CD4-positive, alpha-beta T cell treated with Interleukin-2 at 100 ng/mL for 4 hours (primary cell): ENCODE measurements at places on chromosomes 5 and 9.

- DNase-seq = no peak
These were observed 19.7 kb upstream of the GDA start for GRCh38 chr9:72129271-72130156.

DNA sequence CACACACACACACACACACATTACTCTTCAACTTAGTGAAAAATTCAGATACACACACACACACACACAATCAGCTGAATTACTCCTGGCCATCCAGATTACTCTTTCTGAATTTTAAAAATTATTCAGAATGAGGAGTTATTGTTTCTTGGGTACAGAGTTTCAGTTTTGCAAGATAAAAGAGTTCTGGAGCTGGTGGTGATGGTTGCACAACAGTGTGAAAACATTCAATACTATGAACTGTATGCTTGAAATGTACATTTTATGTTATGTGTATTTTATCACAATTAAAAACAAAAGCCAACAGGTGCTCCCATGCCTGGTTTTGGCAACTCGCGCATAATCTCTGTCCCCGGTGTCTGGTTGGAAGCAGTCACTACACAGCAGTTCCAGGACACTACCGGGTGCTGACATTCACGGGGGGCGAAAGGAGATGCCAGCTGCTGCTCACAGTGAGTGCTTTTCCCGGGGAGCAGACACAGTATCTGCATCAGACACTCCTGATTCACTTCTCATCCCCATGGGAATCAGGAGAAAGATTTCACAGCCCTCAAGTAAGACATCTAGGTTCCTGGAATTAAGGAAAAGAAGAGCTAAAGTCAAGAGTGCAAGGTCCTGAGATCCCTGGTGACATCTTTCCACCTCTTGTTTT, 55.7 kb downstream of the LHFPL2 start:
- no peak for DNase-seq

DNA sequence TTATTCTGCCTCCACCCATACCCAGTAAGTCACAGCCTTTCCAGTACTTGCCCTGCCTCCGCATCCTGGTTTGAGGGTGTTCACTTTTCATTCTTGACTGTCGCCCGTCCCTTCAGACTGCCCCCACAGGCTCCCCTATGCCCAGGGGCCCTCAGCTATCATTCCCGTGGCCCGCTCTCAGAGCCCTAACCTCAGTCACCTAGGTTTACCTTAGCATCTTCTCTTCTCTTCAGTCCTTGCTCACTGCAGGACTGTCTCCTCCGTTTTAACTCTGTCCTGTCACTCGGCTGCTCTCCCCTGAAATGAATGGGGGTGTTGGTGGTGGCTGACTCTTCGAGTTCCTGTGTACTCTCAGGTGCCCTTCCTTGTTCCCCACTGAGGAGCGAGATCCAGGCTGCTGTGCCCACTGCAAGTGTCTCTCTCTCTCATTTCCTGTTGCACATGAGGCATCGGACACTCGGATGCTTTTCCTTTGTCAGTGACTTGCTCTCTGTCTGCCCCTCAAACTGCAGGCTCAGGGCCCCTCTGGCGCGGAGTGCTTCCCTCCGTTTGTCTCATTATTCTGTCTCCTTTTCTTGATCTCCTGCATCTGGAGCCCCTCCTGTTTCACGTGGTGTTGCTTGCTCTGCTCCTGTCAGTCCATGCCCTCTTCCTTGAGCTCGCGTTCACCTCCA, 89.8 kb downstream of the CACNA1B start:
- DNase-seq = no peak

DNA sequence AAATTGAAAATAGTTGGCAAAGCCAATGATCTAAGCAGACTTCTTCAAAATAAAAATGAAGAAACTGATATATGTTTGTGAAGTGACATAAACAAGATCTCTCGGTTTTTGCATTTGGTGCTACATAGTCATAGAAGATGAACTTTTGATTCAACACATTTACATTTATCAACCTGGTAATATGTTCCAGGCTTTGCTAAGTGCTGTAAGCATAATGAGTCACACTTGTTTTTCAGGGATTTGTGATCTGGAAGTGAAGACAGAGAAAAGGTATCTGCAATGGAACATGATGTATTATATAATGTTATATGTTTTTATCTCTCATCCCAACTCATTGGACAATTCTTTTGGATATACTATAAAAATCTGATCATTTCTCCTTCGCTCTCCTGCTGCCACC, 801.4 kb downstream of the BRINP1 start:
- no peak for DNase-seq

GRCh38 chr5:40828021-40828631, 6.9 kb downstream of the RPL37 start:
- DNase-seq = no peak

GRCh38 chr9:101706261-101706798, 32.1 kb downstream of the GRIN3A start:
- no peak for DNase-seq

- no peak for DNase-seq
These were observed 14.2 kb downstream of the RIC1 start for GRCh38 chr9:5643005-5643624.

- no peak for DNase-seq
These were observed 465.7 kb downstream of the DIRAS2 start for GRCh38 chr9:90176901-90177300.

DNA sequence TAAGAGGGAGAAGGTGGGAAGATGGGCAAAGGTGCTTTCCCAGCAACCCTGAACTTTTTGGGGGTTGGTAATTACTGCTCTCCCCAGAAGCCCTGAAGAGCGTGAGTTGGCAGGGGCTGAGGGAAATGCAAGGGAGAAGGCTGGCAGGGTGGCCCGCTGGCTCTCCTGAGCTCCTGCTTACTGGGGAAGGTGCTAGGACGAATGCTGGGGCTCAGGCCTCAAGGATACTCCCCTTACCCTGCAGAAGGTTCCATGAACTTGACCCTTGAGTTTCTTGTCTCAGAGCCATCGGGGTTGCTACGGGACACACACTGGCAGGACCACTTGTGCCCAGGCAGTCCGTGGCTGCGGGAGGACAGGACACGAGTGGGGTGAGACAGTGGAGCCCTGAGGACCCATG, 1.2 kb downstream of the FAM163B start:
- no peak for DNase-seq

DNA sequence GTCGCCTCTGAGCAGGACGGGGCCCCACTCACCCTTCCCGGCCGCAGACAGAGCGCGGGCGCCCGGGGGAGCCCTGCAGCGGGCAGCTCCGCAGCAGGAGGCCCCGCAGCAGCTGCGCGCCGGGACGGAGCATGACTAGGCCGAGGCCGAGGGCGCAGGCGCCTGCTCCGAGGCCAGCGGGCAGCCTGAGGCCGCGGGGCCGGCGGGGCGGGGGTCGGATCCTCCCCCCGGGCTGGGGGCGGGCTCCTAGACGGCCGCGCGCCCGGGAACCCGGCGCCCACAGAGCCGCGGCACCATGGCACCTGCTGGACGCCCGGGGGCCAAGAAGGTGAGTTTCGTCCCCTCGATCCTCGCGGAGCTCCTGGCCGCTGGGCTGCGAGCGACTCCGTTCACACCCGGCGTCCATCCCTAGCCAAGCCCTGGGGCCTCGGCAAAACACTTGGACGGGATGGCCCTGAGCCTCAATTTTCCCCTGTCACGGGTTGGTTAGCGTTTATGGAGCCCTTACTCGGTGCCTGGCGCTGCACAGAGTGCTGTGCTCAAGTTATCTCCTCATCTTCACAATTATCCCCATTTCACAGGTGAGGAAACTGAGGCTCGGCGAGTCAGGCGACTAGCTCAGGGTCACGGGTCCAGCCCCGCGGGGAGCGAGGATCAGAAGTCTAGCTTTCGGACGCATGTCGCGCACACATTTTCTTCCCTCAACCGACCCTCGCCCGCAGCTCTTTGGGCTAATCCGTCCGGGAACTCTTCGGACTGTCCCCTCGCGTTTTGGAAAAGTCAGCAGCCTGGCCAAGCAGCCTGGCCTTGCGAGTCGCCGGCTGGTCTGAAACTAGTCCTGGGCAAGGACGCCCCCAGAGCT, at the start of the genes BHMT2 and DMGDH:
Gene BHMT2, plus strand, starts transcription at position 280 of the 862 bp plus-strand sequence. Its CDS starts 16 bp downstream, at position 296.
Gene DMGDH, minus strand, starts transcription at position 187 of the 862 bp plus-strand sequence. Its CDS starts 54 bp downstream, at position 133.
- no peak for DNase-seq

DNA sequence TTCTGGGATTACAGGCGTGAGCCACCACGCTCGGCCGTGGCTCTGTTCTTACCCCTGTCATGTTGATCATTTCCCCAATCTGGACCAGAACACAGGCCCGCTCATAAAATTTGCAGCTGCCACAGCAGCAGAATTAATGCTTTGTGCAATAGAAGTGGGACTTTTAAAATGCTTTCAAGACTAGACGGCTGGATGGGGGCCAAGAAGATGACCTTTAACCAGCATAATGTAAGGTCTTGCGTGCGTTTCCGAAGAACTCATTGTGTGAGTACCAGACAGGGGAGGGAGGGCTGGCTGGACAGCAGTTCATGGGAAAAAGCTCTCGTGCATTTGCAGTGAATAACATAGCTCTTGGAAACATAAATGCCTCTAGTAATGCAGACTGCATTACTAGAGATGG, 3.5 kb upstream of the WDR38 start:
- DNase-seq = no peak

GRCh38 chr5:81825237-81825636, 74.3 kb upstream of the SSBP2 start:
- no peak for DNase-seq

- peak; percentile 18 for DNase-seq
These were observed 13.6 kb upstream of the HAVCR1 start for GRCh38 chr5:157072508-157072907.
